ENCODE measurements at places on chromosomes 11 and 22. TPM values are rescaled to one million over a fixed set of nuclear protein-coding genes. Genes with fewer than 3 reads are reported as not detected.
A peak's percentile ranks its signal among the peaks of the same experiment; 100 is the strongest.

DNA sequence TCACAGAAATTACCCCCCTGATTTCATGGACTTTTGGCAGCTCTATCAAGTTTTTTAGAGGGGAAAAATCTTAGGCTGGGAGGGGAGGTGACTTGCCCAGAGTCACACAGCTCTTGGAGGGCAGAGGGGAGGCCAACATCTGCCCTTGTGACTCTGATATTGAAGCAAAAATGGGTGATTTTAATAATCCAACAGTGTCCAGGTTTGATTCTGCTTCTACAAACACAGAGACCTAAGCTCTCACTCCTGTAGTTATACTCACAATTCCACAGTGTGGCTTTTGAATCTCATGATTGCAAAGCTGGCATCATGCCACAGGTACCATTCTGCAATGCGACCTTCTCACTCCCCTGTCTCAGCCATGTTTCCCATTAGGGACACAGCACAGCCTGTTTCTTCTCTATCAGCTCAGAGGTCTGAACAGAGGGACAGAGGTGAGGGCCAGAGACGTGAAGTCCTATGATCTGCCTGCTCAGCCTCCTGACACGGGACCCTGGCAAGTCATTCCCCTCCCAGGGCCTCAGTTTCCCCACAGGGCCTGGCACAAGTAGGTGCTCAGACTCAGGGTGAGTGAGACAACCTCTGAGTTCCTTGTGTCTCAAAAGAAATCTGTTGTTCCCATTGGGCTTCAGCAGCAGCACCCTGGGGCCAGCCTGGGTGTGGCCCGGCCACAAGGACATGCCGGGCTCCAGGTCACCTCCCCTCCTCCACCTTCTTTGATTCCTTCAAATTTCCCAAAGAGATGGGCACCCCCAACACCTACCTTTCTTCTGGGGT is 766 bp downstream of the APOL2 start:
- no peak for DNase-seq

- DNase-seq: no peak
These were observed 81.9 kb downstream of the BDNF start for GRCh38 chr11:27618281-27618915.

DNA sequence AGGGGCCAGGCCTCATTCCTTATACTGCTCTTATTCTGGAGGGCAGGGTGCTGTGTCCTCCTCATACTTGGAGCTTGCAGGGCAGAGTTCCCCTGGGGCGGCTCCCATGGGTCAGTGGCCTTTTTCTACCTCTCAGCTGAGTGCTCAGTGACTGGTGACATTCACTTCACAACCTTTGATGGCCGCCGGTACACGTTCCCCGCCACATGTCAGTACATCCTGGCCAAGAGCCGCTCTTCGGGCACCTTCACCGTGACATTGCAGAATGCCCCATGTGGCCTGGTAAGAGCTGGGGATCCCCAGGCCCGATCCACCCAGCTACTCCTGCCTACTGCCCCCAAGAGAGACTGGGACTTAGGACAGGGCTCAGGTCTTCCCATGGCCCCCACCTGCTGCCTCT is 14.5 kb downstream of the OTOG start:
- no peak for DNase-seq

- DNase-seq: peak; percentile 76
These were observed 1.0 kb downstream of the LMO1 start for GRCh38 chr11:8262552-8263108.

DNA sequence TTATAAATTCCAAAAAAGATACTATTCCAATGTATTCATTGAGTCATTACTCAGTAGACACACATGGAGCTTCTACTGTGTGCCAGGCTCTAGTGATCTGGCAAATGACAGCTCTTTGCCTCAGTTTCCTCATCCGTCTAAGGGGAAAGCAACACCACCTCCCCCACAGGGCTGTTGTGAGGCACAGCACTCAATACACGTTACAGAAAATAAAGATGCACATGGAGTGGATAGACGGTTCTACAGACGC is 6.5 kb upstream of the MALAT1 start:
- no peak for DNase-seq

DNA sequence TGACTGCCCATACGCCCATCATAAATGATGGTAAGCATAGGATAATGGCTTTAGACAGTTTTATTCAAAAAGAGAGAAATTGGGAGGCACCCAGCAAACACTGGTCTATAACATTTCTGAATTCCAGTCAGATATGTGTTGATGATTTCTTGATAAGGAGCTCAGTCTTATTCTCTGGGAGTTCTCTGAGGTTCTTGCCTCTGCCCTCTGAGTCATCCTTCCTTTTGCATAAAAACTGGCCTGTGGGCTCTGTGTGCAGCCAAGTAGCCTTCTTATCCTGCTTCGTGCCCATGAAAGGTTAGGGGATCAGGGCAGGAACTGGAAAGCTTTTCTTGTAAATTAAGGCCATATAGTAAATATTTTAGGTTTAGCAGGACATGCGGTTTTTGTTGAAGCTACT is 48.9 kb downstream of the FAR1 start:
- DNase-seq: no peak

SCYL1 gene
- 80.0 TPM for total RNA-seq

DNA sequence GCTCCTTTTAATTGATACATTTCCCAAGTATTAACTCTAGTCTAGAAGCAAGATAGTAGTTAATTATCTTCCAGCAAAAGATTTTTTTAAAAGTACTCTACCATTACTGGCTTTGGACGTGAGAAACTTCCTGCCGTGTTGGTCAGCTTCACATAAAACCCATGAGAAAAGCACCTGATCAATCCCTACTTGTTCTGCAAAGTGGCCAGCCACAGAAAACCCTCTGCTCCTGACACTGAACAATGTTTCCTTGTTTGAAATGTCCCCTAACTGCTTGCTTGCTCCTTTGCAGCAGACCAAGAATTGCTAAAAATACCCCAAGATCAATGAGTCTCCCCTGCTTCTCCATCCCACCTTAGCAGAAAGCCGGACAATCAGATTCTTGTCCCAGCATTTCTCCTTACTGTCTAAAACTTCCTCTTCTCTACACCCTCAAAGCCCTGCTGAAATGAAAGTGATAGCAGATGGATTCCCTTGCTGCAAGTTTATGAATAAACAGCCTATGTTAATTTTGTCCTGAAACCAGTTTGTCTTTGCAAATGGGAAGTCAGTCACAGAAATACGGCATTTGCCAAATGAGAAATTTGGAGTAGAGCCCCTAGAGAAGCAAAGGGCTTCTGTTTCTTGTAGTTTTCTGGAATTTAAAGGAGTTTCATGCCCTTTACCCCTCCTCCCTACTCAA is 207.1 kb upstream of the ARHGAP20 start:
- no peak for DNase-seq

LYVE1 gene
- not detected for total RNA-seq

GRCh38 chr11:127059750-127060149 is 59.2 kb upstream of the KIRREL3 start:
- no peak for DNase-seq

DNA sequence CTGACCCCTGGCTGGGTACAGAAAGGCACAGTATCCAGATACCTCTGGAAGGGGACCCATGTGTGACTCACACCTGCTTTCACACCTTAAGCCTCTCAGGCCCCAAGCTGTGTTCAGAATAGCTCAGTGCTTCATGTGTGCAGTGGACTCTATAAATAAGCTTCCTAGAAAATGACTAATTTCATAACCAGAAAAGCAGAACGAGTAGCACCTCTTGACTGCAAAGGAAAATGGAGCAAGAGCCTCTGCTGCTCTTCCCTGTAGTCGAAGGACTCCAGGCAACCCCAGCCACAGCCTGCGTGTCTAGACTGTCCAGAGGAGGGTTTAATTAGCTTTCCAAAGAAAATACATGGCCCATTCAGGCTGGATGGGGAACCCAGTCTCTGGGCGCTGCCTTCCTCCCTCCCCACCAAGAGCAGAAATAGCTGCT is 23.1 kb downstream of the PTPN5 start:
- DNase-seq: no peak

SESN3 gene
- 213 TPM for total RNA-seq

- DNase-seq: no peak
These were observed 3.9 kb downstream of the TMEM134 start for GRCh38 chr11:67465189-67465510.

- no peak for DNase-seq
These were observed 67.1 kb upstream of the WNT7B start for GRCh38 chr22:46043816-46044620.

GRCh38 chr22:19606332-19607191 is 82.4 kb upstream of the CLDN5 start:
- no peak for DNase-seq

DNA sequence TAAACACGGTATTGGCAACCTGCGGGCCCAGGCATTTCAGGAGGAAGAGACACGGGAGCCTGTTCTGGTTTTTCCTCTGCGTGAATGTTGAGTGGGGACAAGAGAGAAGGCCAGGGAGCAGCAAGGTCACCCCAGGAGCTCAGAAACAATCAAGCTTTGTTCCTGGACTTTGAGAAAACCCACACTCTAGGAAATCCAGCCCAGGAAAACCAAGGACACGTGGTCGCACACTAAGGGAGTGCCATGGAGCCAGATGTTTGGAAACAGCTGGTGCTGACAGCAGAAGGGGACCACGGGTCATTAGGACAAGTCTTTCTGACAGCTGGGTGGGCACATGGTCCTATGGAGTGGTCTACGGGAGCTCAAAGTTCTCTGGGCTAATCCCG is 44.1 kb downstream of the MYH9 start:
- DNase-seq: no peak

DNA sequence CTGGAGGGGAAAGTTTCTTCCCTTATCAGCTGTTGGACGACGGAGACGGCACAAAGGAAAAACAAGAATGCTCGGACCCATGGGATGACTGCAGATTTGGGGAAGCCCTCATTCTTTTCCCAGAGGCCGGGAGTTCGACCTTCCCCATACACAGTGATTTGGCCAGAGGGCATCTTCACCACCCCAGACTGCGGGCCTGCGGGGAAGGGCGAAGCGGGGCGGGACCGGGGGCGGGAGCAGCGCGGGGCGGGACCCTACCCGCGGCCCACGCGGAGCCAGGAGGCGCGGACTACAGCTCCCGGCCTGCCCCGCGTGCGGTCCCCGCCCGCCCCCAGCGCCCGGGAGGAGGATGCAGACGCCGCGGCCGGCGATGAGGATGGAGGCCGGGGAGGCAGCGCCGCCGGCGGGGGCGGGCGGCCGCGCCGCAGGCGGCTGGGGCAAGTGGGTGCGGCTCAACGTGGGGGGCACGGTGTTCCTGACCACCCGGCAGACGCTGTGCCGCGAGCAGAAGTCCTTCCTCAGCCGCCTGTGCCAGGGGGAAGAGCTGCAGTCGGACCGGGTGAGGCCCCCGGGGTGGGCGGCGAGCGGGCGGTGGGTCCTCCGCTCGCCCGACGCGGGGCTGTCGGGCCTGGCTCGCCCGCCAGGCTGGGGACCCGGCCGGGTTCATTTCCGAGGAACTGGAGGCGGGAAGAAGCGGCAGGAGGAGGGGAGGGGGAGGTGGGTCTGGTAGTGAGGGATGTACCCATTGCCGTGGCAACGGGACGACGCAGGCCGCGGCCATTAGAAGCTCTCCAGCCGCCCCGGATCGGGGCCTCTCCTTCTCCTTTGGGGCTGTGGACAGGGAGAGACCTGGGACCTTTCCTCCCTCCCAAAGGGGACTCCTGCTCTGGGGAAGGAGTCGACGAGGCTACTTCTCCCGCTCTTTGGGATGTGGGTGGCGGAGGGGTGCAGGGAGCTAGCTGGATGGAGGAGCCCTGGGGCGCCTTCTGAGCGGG is at the start of gene KCTD17:
KCTD17 (plus strand) TSS at position 352 of the 995 bp plus-strand sequence; CDS start at position 371, 19 bp downstream.
- DNase-seq: peak; percentile 83

- DNase-seq: no peak
These were observed 138.1 kb downstream of the SLC1A2 start for GRCh38 chr11:35281169-35281688.

DNA sequence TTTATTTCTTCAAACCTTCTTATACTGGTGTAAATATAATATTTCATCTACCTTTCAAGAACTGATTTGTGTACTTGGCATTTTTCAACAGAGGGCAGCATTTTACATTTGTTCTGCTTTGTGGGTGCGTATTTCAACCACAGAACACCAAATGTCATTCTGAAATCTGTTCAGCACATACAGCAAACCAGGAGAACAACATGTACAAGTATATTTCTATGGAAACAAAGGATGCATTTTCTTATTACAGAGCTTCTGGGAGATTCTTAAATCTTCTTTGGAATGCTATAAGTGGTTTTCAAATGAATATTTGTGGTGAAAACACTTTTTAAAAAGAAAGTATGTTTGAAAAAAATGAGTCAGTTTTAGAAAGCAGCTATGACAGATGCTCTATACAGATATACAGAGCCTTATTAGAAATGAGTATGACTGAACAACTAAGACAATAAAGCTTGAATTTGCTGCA is 946.0 kb downstream of the FAM181B start:
- DNase-seq: no peak

DNA sequence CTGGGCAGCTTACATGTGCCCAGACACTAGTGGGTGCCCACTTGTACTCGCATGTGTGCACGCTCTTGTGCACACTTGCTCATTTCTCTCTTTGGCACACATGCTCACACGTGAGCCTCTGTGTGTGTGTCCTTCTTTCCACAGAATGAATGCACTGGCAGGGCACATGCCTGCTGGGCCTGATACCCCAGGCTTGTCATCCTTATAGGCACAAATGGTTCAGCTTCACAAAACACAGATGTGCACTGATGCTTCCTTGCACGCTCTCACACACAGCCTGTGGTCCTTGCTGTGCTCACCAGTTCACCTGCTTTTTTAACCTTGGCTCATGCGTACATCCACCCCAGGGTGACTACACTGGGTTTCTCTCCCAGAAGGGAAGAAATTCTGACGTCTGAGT is 174.8 kb downstream of the BUD13 start:
- no peak for DNase-seq

SSTR3 gene
- total RNA-seq: not detected

GRCh38 chr11:111934306-111934705 is 2.8 kb upstream of the DIXDC1 start:
- DNase-seq: no peak

DNA sequence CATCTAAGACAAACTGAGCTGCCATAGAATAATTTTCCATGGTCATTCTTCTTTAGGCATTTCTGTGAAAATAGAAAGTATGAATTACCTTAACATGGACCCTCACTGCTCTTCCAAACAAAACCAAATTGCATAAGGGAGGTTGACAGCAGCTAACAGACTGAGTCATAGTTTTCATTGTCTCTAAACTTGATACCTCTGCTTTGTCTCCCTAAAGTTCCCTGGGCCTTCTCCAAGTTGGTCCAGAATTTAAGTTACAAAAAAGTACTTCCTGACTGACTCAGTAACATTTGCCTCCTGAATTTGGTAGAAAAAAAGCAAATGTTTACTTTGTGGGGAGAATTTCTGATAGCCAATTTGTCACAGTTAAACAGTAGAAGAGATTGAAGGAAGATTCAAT is 3.0 kb downstream of the OR8D1 start:
- no peak for DNase-seq

Measured in glutamatergic neuron (in vitro differentiated cells).